ENCODE measurements at places on chromosomes 1 and 21.

- DNase-seq = no peak
Measured at GRCh38 chr1:210920258-210920657, 213.7 kb downstream of the KCNH1 start.

DNA sequence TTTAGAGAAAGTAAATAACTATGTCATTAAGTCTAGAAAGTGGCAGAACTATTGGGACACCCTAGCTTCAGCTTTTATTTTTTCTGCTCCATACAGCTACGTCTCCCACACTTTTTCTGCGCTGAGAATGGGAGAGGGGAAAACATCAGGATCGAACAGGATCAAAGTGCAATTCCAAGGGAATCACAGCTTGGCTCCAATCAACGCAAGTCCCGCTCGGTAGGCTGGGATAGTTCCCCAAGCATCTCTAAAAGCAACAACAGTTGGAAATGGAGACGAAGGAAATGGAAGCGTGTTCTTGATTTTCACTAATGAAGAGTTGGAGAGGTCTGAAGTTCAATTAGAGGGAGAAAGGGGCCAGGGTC lies 536 bp downstream of the HMGCL start:
- DNase-seq = no peak

DNA sequence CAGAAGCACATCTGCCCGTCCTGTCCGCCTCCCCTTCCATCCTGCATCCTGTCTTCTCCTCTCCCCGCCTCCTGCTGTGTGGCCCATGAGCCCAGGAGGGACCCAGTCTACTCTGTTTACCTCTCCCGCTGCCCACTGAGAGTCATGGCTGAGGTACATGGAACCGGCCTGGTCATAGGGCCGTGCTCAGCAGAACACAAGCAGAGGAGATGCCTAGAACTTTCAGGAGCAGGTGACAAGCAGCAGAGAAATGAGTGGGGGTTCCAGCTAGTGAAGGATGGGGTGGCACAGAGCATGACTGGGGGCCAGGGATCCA lies 70.8 kb downstream of the ATP5PO start:
- DNase-seq = no peak

DNA sequence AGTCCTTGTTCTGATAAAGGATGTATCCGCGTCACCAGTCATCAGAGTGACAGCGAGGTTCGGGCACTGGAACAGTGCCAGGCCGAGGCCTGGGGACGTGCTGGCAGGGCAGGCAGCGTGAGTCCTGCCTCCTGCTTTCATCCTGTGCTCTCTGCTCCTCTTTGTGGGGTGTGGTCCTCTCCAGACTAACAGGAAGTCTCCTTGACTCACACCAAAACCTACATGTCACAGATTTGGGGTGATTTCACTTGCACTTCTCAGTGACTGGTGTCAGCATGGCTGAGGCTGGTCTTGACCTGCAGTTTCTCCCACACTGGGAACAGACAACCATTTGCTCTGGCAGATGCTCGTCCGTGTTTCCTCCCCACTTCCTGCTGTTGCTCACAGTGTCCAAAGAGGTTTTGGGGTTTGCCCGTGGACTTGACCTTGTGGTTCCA lies 8.8 kb upstream of the NLRP3 start:
- peak; percentile 38 for DNase-seq

DNA sequence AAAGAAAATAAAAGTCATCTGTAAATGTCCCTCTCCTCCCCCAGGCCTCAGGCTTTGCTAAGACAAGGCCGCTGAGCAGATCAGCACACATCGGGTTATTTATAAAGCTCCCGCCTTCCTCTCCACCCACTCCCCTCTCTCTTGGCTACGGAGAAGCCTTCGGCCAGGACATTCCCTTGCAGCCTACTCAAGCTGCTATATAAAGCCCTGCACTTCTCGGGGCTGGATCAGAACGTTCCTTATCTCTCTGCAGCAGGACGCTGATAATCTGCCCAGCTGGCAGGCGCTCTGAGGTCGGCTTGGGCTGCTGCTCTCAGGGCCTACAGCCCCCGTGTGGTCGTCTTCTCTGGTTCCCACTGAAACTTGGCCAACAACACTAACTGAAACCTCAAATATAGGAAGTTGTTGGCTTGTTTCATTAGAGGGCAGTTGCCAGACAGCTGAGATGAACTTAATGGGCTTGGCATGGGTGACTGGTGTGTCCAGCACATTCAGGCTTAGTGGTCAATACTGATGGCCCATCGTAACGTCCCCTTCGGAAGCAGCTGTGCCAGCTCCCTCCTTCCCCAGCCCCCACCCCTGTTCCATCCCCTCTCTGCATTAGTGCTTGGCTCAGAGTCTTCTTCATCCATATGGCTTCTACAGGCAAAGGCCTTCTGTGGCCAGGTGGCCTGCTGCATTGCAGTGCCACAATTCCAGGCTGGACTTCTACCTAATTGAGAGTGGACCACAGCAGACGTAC lies 64.6 kb downstream of the IER5 start:
- DNase-seq = no peak

GRCh38 chr1:236548452-236548851 lies 24.7 kb downstream of the LGALS8 start:
- DNase-seq = no peak

DNA sequence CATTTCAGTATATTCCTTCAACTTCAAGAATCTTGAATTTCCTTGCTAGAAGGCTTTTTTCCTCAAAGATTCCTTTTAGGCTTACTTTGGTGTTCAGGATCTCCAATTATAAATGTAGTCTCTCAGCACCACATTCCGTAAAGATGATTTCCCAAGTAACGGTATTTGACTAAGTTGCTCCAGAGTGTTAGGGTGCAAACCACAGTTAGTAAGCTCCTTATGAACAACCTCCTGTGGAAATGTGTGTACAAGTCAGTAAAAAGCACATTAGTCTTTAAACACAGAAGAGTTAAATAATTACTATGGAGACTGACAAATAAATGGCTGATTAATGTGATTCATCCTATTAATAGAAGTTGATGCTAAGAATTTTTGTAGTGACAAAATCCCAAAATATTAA lies 10.3 kb downstream of the DONSON start:
- DNase-seq = no peak

DNA sequence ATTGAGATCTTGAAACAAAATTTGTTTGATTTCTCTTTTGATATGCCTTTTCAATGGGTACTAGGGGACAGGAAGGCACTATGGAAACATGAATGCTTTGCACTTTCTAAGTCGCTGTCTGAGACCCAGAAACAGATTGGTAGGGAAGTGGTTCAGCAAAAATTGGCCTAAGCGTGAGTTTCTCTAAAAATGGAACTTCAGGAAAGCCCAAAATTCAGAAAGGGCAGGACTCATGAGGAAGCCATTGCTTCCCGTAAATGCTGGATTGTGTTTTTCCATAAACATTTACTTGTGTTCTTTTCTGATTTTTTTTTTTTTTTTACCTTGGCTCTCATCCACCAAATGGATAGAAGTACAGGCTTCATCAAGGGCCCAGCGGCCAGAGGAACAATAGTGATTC lies 123.7 kb upstream of the ATP1B1 start:
- no peak for DNase-seq

DNA sequence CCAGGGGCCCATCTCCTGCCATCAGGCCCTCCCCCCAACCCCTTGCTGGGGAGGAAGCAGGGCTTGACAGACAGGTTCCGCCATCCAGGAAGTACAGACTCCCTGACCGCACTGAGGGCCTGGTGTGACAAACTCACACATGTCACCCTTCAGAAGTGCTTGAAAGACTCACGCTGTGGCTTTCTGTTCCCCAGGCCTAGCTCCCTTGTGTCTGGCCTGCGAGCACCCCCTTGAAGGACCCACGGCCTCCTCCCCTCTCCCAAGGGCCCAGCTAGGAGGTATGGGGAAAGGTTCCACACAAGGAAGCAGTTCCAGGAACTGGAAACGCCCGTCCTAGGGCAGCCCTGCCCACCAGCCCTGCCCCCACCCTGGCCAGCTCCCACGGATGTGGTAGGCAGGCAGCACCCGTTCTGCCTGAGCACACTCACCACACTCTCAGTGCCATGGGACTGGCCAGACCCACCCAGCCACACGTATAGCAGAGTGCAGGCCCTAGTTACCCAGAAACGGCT lies 26.7 kb downstream of the SLC2A1 start:
- peak; percentile 54 for DNase-seq

GRCh38 chr1:117815926-117816325 lies 113.5 kb downstream of the GDAP2 start:
- no peak for DNase-seq

- DNase-seq = no peak
Measured at GRCh38 chr1:162627662-162628296, 4.5 kb upstream of the DDR2 start.

Measured in activated T-helper 1 cell treated with anti-CD3 and anti-CD28 coated beads, Interleukin-2, amount 50 U/mL, for 16 hours (primary cell).